Activated T-helper 2 cell treated with anti-CD3 and anti-CD28 coated beads, Interferon-gamma antibody, Interleukin-2, Interleukin-4, amounts not matched to agents 10 μg/mL and 5 μg/mL and 100 μg/mL, durations not matched to agents 14 hours and 24 hours and 36 hours (primary cell): ENCODE measurements at places on chromosomes 16 and 17. TPM values are rescaled to one million over a fixed set of nuclear protein-coding genes. Genes with fewer than 3 reads are reported as not detected.

DNA sequence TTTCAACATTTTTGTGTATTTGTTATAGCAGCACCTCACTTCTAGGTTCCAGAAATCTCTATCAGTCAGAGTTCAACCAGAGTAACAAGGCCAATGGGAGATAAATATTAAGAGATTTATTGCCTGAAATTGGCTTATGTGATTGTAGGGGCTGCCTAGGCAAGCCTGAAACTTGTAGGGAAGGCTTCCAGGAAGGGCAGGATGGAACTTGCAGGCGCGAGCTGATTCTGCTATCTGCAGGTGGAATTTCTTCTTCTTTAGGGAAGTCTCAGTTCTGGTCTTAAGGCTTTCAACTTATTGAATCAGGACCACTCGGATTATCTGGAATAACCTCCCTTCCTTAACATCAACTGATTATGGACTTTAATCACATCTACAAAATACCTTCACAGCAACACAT, 199.5 kb upstream of the NLRP1 start:
- no peak for DNase-seq

- no peak for DNase-seq
Measured at GRCh38 chr16:3096362-3096761, 2.7 kb downstream of the ZSCAN10 start.

GRCh38 chr17:65975878-65976277, 216.1 kb downstream of the CEP112 start:
- no peak for DNase-seq

GRCh38 chr17:79033741-79034501, 10.0 kb downstream of the C1QTNF1 start:
- no peak for DNase-seq

DNA sequence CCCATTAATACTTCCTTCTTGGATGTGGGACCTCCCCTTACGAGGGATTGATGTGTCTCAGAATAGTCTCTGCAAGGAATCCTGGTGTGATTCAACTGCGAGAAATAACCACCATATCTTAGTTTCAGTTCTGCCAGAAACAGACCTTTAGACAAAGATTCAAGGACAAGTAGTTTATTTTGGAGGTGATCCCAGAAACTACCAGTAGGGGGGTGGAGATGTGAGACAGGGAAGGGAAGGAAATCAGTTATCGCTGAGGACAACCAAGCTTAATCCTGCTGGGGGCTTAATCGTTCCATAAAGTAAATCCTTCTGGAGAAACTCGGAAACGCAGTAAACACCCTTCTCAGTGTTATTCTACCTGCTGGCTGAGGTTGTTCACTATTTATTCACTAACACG, 5.0 kb upstream of the SDR42E1 start:
- DNase-seq = no peak

GRCh38 chr16:75745823-75746222, 19.5 kb upstream of the CPHXL start:
- no peak for DNase-seq

DNA sequence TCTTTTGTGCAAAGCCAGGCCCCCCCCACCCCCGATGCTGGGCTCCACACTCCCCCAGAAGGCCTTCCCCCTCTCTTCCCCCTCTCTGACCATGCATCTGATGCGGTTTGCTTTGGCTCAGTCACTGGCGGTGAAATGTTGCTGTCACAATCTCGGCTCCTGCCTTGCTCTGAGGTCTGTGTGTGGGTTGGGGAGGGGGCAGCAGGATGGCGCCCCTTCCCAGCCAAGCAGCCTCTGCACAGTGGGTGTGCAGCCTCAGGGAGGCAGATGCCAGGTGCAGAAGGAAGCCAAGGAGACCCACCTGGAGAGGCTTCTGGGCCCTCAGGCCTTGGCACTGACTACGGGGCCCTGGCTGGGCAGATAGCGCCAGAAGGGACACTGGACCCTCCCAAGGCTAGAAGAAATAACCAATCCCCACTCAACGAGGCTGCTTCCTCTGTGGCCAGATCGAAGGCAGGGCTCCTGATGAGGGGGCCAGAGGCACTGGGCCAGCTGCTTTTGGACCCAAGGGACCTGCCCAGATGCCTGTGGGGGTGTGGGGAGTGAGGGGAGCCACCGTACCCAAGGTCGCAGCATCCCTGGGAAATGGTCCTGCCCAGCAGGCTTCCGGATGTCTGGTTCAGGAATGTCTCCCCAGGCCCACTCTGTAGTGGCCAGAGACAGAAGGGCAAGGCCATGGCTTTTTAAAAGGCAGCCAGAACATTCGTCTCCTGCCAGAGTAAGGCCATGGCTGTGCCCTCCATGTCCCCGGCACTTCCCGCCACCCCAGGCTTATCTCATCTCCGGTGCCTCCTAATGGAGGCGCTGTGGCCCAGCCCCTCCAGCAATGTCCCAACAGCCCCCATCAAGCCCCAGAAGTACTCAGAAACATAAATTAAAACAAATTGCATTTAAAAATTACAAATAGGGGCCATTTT, 43.4 kb upstream of the SLC38A10 start:
- no peak for DNase-seq

DNA sequence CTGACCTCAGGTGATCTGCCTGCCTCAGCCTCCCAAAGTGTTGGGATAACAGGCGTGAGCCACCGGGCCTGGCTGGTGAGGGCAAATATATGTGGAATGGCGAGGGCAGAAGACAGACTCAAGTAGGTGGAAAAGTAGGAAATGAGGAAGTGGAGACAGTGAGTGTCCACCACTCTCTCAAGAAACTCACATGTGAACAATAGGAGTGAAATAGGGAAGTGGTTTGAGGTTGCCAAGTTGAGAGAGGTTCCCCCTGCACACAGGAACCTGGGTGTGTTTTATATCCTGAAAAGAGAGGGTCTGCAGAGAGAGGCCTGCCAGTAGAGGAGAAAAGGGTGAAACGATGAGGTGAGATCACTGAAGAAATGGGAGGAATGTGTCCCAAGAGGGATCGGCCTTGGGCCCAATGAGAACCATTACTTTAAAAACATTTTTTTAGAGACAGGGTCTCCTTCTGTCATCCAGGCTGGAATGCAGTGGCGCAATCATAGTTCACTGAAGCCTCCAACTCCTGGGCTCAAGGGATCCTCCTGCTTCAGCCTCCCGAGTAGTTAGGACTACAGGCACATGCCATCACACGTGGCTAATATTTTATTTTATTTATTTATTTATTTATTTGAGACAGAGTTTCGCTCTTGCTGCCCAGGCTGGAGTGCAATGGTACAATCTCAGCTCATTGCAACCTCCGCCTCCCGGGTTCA, 17.1 kb upstream of the CORO1A start:
- DNase-seq = no peak

DNA sequence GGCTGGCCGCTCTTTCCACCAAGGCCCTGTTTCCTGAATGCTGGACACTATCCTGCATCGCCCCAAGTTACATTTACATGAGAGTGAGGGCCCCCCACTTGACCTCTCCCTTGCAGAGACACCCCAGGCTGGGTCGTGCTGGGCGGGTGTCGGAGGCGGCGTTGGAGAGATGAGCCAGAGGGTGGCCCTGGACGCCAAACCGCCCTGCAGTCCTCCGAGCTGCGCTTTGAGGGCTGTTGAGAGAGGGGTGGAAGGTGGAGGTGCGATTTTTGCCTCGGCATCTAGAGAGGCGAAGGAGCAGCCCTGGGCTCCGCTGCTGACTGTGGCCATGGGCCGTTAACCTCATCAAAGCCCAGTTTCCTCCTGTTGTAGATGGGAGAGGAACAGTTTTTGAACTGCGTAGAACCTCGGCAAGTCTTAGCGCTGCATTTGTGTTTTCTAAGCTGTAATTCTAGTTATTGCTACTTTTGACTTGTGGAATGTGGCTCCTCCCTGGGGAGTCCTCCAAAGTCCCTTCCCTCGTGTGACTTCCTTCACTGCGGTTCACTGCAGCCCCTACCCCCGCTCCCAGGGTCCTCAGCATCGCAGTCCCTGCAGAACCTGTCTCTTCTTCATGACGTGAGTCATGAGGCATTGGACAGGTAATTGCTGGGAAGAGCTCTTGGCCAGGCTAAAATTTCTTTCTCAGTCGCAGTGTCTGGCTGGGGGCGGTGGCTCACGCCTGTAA, 986 bp upstream of the ELOB start:
- no peak for DNase-seq

DNA sequence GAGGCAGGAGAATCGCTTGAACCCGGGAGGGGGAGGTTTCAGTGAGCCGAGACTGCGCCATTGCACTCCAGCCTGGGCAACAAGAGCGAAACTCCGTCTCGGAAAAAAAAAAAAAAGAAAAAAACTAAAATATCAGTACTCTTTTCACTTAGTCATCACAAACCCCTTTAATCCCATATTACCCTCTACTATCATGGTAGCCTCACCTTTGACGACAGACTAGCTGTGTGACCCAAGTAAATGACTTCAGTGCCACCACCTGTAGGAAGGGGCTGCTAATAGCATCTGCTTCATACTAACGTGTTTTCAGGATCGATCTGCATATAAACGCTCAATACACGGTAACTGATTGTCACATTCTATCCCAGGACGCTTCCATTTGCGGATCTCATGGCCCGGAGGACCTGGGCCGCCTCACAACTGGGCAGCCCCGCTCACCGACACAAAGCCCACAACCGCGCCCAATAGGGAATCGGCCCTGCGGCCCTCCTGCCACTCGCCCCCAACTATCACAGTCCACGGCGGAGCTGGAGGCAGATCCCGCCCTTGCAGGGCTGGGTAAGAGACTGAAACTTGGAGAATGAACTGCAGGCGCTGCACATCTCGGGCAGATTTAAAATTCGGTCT, 1.1 kb upstream of the ZNF263 start:
- DNase-seq = no peak

GRCh38 chr17:50047488-50048126, 8.3 kb upstream of the ITGA3 start:
- no peak for DNase-seq

DNA sequence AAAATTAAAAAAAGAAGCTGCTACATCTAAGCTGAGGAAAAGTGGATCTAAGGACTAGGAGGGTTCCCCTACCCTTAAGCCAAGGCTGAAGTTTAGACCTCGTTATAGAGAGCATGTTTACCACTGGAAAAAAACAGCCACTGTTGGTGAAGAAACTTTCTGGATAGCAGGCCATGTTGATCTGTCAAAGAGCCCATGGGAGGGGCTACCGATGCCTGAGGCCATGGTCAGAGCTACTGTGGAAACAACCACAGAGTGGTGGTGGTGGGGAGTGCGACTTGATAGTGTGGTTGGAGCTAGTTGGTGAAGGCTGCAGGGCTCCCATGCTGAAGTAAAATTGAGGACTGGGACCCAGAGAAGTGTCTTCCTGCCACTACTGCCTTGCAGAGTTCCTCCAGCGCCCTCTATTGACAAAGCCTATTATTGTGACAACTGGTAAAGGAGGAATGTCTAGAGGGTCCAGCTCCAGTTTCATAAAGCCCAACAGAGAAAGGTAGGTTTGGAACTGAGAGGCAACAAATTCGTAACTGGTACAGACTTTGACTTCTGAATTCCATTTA, 12.7 kb upstream of the FAM20A start:
- no peak for DNase-seq

DNA sequence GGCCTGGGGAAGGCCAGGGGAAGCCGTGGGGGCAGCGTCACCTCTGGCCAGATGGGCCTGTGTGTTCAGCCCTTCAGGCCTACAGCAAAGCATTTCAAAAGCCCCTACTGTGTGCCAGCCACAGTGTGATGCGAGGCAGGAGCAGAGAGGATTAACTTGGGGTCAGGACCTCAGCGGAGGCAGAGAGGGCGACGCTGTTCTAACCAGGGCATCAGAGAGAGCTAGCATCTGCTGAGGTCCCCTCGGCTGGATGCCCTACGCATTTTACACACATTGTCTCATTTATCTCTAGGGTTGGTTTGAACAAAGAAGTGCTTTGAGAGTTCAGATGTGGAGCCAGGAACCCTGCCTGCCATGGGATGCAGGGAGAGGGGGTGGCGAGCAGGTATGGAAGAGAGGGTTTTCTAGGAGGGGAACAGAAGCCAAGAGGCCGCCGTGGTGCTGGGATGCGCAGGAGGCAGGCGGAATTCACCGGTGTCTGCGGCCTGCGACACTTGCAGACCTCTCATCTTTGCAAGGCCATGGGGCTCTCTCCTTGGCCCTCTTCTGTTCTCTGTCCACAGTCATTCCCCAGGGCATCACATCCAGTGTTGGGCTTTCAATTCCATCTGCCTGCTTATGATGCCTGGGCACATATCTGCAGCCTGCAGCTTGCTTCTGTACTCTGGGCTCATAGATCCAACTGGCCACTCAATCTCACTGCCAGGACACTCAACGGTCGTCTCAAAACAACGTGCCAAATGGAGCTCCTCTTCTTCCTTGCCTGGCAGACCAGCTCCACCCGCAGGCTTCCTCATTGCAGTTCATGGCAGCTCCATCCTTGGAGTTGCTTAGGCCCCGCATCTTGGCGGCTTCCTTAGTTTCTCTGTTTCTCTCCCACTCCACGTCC, 8.1 kb upstream of the NKD1 start:
- no peak for DNase-seq

- no peak for DNase-seq
Measured at GRCh38 chr17:63609816-63610573, 9.3 kb downstream of the TACO1 start.

DNA sequence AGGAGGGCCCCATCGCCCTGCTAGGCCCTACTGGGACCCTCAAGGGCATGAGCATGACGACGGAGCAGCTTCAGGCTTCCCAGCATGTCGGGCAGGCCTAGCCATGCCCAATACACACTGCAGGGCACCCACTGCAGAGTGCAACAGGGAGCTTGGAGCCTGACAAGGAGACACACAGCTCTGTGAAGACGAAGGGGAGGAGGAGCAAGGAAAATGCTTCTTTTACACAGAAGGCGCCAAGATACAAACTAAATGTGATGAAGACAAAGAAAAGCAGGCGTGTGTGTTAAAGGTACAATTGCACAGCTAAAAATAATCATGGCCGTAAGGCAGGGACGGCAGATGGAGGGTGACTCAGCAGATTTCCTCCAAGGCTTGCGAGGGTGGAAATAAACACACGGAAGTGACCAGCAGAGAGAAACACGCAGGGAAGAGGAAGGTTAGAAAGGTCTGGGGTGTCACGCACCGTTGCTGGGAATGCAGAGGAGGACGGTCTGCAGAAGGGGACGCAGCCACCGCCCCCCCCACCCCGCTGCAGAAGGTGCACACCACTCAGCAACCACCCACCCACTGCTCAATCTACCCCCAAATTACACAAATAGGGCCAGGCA, 108.5 kb downstream of the ZNF778 start:
- DNase-seq = no peak

DNA sequence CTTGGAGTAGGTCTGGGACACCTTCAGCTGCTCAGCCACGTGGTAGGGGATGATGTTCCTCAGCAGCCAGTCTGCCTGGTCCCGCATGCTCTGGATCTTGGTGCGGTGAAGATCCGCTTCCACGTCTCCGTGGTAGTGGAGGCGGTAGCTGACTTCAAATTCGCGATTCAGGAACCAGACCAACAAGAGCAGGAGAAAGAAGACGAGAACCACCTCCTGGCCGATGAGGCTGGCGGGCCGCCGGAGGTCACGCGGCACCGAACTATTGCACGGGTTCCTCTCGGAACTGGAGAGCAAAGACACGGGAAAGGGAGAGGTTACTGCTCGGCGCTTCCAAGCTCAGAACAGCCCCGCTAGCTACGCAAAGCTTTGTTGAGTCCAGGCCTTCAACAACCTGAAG, 86.2 kb upstream of the CREBBP start:
- no peak for DNase-seq

GRCh38 chr17:20987511-20987910, 55.3 kb downstream of the USP22 start:
- DNase-seq = no peak

- DNase-seq = no peak
Measured at GRCh38 chr17:79272666-79273219, 198.1 kb downstream of the ENGASE start.

Gene KRTAP4-4
- total RNA-seq = not detected in 2 replicates

Gene TBX21
- 40.4 and 40.6 TPM in 2 replicates for total RNA-seq

Gene MEIOB
- total RNA-seq = not detected in 2 replicates

Gene RECQL5
- 30.8 and 33.3 TPM in 2 replicates for total RNA-seq

Gene RFWD3
- 94.5 and 101 TPM in 2 replicates for total RNA-seq

Gene CA10
- 0.32 TPM in 1 of 2 replicates, not detected in the other for total RNA-seq

Gene CCL14
- total RNA-seq = not detected in 2 replicates

Gene CD300H
- total RNA-seq = not detected in 2 replicates
